ENCODE measurements at places on chromosomes 3 and 15.

DNA sequence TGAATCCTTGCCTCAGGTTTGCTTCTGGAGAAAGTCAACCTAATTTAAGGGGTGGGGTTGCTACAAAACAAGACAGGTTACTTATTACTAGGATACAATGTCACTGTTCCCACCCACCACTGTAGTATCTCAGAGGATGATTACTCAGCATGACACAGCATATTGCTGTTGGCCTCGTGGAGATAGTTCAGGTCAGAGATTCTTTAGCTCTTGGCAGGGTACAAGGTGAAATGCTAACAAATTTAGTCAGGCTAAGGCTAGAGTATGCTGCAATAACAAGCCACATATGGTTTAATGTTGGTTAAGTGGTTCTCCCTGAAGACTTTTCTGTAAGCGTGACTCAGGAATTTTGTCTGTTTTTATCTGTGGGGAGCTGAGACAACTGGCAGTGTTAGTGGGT is 161.8 kb downstream of the EDEM1 start:
- DNase-seq: no peak

DNA sequence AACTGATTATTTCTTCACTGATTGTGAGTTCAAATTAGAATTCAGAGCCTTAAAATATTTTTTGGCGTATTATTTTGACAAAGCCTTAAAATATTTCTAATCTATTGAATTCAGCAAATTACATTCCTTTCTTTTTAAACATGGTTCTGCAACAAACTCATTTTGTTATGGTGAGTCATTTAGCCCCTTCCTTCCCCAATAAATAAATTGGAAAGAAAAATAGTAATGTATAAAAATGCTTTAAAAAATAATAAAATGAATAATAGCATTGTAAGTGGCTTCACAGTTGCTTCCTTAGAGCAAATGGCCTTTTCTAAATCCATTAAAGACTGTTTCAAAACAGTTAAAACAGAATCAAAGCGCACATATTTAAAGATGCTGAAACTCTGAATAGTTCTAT is 12.1 kb downstream of the CSNK1G1 start:
- no peak for DNase-seq

GRCh38 chr3:196499061-196499460 is 4.5 kb downstream of the RNF168 start:
- no peak for DNase-seq

GRCh38 chr3:141291559-141292355 is 60.1 kb downstream of the PXYLP1 start:
- DNase-seq: no peak

GRCh38 chr15:67050522-67051087 is 14.8 kb upstream of the SMAD3 start:
- DNase-seq: no peak

- DNase-seq: no peak
Measured at GRCh38 chr3:110789315-110789714, 282.3 kb upstream of the NECTIN3 start.

- no peak for DNase-seq
Measured at GRCh38 chr3:114496874-114497273, 203.0 kb downstream of the TIGIT start.

GRCh38 chr3:5016211-5017161 is 37.2 kb downstream of the BHLHE40 start:
- no peak for DNase-seq

- DNase-seq: no peak
Measured at GRCh38 chr15:76134537-76134936, 74.8 kb downstream of the TMEM266 start.

DNA sequence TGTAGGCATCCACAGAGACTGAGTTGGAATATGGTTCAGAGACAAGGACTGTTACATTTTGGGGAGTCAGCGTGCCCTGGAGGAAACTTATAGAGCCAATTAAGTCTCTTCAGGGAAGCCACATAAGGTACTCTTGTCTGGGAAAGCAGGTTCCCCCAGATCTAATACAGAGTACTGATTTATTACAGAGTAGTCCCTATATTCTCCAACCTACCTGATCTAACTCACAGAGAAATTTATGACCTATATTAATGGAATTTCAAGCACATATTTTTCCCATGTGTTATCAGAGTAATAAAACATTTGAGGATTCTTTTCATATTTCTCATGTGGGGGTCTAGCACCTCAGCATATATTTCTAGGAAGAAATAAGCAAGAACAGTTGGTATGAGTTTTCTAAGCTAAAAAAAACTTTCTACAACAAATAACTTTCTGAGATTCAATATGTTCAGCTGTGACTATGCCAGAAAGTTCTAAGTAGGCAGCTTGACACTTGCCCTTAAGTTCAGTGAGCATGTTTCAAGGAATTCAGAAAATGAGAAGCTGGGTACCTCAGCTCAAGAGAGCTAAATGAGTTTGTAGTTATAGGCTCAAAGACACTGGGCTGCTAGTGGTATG is 75.3 kb upstream of the COL8A1 start:
- DNase-seq: no peak

DNA sequence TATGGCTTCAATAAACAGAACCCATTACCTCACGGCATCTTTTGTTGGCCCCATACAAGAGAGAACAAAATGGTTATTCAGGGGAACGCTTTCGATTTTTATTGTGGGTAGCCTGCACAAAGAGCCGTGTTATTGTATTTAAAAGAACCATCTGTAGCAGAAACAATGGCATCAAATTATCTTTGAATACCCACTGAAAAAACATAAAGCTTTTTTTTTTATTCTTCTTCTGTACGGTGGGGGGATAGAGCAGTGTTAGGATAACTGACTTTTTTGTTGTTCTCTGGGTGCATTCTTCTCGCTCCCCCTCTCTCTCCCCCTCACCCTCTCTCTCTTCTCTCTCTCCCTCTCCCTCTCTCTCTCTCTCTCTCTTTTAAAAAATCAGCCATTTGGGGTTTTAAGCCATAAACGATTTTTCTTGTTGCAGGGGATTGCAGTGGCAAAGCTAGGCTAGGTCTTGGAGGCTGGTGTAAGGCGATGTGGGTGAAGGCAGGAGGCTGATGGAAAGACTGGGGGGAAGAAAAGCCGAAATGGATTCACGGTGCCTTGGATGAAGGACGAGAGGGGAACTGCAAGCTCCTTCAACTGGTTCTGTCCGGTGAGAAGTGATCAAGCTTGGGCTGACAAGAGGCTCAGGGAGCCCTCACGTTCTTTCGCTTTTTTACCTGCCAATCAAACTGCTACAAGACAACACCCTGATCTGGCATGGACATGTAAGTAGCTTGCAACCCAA is 12.4 kb upstream of the SOX2 start:
- peak; percentile 96 for DNase-seq

DNA sequence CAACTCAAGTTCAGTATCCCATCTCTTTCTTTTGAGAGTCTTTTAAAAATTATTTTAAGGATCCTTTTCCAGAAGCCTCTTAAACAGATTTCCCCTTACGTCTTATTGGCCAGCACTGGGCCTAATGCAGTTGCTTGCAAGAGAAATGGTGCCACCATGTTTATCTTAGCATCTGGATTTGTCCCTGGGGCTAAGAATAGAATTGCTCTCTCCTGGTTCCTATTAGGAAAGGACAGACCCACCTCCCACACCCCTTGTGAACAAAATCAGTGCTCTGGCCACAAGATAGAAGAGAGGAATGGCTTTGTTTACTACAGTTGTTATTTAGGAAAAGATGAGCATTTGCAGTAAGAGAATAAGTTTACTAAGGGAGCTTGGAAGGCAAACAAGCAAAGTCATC is 128.2 kb upstream of the CGNL1 start:
- no peak for DNase-seq

- DNase-seq: no peak
Measured at GRCh38 chr3:119741657-119742590, 39.1 kb downstream of the CFAP91 start.

DNA sequence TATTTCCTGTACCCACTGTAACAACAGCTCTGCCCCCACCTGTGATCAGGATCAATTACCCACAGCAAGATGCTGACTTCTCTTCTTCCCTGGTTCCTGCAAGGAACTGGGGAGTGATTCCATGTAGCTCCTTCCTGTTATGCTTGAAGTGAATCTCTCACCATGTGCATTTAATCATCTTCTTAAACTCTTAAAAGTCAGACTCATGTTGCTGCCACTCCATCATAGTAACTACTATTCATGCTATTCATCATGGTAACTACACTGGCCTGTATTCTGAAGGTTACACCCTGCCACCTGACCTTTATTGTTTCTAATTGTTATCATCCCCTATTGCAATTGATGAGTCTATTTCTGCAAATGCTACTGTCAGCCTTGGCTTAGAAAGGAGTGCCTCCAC is 89.5 kb downstream of the SUCNR1 start:
- no peak for DNase-seq

- DNase-seq: peak; percentile 80
Measured at GRCh38 chr15:43775411-43775965, 1.3 kb downstream of the ELL3 start.

- DNase-seq: no peak
Measured at GRCh38 chr3:15154326-15154725, 51.7 kb upstream of the CAPN7 start.

DNA sequence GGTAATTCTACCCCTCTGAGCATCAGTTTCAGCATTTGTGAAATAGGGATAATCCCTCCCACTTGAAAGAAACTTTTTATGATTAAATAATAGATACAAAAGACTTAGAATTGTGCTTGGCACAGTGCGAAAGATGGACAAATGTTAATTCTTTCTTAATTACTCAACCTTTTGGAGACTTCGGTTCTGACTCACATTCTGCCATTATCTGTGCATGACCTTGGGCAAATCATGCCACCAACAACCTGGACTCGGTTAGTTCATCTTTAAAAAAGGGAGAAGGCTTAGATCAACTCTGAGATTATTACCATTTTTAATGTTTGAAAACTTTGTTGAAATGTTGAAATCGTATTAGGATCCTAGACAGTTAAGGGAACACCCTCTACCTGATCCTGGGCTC is 40.6 kb upstream of the POLR2M start:
- DNase-seq: no peak

Measured in NCI-H2081 (cell line).